ENCODE measurements at places on chromosomes 7 and 10.
A peak's percentile ranks its signal among the peaks of the same experiment; 100 is the strongest.

- DNase-seq = no peak
Observed at GRCh38 chr7:69860486-69860885, 262.2 kb downstream of the AUTS2 start.

DNA sequence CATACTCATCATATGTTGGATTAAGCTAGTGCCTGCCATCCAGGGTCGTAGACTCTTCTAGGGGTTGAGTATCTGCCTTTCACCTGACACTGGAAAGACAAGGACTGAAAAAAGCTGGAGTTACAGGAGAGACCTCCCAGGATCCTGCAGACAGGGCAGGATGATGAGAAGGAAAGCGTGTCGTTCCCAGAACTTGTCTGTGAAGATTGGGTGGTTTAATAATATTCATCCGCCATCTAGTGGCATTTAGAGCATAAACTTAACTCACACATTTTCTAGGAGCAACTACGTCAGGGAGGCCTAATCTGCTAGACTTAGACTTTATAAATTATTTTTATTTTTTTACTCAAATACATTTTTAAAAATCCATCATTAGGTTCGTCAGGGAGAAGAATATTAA lies 59.6 kb downstream of the ADRB1 start:
- no peak for DNase-seq

DNA sequence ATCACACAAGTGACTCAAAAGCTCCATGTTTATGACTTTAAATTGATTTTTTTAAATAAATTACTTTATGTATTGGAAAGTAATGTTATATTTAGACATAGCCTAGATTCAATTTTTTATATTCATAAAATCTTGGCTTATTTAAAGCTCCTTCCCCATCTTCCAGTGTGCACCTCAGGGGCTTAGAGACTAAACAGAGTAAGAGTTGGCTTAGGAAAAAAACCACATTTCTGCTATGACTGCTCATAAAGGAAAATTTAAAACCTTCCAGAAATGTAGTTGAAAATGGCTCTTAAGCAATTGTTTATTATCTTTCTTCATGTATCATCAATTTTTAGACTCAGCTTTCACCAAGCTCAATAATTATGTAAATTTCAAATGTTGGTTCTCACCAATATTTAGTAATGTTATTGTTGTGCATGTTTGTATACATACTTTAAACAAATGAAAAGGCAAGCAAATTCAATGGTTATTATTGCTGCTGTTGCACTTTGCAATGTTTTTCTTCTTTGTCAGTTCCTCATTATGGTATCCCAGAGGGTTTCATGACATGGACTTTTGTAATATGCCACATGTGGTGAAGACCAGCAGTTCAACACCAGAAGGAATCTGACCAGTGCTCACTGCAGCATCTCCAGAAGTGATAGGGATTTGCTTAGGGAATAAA lies 700.1 kb upstream of the ANKRD30A start:
- no peak for DNase-seq

- no peak for DNase-seq
Observed at GRCh38 chr10:48973065-48973464, 33.4 kb upstream of the LRRC18 start.

DNA sequence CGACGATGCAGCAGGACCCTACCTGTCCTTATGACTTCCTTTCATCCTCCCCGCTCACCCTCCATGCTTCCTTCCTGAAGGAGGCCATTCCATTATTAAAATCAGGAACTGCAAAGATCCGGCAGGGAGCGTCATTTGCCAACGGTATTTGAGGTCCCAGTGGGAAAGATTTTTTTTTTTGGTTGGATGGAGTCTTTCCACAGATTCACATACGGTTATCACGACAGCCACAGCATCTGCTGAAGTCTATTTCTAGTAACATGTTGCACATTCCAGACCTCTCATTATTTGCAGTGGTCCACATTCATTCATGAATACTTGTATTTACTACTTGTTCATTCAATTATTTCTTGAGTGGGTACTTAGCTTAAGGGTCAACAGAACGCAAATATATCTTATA lies 94.7 kb upstream of the LYZL2 start:
- DNase-seq = no peak

- no peak for DNase-seq
Observed at GRCh38 chr10:33109788-33110469, 151.9 kb upstream of the ITGB1 start.

DNA sequence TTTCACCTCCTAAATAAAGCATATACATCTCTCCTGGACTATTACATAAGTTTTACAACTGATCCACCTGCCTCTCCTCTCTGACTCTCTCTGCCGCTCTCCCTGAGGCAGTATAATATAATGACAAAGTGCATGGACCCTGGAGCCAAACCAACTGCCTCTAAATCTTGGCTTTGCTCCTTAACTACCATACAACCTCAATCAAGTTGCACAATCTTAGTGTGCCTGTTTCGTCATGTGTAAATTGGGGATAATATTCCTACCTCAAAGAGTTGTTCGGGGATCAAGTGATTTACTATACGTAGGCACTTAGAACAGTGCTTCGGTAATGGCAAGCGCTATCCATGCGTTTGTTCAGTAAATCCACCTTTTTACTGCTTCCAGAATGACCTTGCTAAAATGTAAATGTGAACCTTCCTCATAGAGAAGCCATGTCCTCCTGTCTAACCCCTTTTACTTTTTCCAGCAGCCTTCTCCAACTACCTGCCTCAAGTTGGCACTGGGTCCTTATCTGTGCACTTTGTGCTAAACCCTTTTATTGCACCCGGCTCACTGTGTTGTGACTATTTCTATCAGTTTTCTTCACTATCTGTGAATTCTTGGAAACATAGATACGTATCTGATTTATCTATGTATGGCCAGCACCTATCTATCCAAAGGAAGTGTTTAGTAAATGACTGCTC lies 30.6 kb upstream of the DLD start:
- no peak for DNase-seq

- no peak for DNase-seq
Observed at GRCh38 chr7:18607025-18607424, 111.5 kb downstream of the HDAC9 start.

DNA sequence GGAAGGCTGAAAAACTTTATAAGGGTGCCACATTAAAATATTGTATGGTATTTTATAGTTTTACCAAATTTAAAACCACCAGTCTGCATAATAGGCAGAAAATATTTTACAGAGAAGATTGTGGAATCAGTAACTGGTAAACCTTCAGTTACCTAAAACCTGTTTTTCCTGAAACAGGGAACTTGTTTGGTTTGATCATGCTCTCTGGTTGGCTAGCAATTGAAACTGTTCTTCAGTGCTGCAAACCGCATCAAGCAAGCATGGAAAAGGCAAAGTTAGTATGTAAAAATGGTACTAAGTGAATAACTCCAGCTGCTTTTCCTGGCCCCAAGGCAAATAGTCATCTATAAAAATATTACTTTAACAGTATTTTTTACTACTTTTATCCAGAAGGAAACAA lies 316.9 kb upstream of the LRRN3 start:
- DNase-seq = no peak

DNA sequence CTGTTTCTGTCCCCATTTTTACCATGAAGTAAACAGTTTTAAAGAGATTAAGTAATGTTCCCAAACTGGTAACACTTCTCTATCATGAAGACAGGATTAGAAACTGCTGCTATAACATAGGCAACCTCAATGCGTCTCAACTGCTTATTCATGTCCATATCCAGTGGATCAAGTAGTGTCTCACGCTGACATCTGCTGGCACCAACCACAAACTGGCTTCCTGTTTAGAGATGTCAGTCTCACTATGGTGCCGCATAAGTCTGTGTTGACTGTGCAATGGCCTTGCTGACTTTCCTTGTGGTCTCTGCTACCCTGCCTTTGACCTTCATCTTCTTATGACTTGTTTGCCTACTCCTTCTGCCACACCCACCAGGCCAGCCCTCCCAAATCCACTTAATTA lies 369.6 kb upstream of the DPP6 start:
- no peak for DNase-seq

- no peak for DNase-seq
Observed at GRCh38 chr10:75417522-75417927, 13.9 kb upstream of the LRMDA start.

DNA sequence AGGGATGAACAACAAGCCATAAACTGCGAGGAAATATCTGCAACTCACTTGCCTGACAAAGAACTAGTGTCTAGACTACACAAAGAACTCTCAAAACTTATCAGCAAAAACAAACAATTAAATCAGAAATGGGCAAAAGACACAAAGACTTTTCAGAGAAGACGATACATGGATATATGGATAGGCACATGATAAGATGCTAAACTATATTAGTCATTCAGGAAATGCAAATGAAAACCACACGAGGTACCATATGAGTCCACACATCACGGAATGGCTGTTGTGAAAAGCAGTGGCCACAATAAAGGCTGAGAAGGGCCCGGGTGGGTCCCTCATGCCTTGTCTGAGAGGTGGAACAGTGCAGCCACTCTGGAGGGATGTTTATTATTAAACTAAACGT lies 267.8 kb downstream of the WDR37 start:
- DNase-seq = peak; percentile 31

DNA sequence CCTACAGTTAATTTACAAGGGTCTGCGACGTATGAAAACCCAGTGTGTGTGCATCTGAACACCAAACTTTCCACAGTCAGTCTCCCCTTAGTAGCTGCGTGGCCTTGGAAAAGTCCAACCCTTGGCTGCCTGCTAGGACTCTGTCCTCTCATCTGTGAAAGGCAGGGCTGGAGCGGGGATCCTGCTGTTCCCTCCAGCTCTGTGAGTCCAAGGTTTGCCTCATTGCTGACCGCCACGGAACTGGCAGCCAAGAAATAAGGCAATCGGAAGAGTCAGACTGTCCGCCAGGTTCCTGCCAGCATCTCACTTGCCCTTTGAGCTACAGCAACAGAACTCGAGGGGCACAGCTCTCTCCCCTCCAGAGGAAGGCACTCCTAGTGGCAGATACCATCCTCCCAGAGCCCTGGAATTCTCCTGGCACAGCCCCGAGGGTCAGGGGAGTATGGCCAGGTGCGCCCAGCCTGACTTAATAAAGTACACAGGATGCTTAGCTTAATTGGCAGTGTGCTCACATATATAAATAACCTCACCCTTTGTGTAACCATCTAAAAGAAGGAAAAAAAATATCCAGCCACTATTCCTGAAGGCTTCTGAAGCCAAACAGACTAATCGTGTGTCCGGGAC lies 530.1 kb upstream of the FOXK1 start:
- DNase-seq = no peak

- DNase-seq = no peak
Observed at GRCh38 chr10:90644165-90644564, 213.7 kb downstream of the HTR7 start.

GRCh38 chr10:79072994-79073645 lies 4.4 kb downstream of the ZMIZ1 start:
- no peak for DNase-seq

DNA sequence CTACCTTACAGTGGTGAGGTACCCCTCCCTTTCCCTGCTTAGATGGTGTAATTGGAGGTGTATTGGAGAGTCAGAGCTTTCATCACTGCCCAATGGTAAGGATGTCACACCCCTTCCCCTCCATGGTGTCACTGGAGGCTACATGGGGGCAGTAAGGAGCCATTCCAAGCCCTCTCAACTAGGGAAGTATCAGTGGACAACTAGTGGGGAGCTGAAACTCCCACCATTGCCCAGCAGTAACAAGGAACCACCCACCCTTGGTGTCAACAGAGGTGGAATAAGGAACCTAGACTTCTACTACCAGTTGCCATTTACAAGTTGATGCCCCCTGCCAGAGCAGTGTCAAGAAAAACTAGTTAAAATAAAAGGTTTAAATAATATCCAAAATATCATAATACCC lies 2.8 kb upstream of the HIBADH start:
- no peak for DNase-seq

DNA sequence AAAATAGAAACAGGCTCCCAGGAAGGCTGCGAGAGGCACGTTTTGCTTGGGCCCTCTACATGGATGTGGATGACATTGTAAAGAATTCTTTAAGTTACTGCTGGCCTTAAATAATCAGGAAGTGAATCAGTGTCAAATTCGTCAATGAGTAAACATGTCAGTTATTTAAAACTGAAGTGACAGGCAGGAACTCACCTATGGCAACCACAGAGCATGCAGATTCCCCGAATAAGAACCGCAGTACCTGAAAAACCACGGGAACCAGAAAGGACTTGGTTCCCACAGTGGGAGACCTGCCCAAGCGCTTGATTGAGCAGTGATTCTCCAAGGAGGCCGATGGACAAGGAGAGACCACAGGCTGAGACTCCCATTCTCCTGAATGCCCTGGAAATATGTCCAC lies 351.2 kb upstream of the AKR1E2 start:
- no peak for DNase-seq

DNA sequence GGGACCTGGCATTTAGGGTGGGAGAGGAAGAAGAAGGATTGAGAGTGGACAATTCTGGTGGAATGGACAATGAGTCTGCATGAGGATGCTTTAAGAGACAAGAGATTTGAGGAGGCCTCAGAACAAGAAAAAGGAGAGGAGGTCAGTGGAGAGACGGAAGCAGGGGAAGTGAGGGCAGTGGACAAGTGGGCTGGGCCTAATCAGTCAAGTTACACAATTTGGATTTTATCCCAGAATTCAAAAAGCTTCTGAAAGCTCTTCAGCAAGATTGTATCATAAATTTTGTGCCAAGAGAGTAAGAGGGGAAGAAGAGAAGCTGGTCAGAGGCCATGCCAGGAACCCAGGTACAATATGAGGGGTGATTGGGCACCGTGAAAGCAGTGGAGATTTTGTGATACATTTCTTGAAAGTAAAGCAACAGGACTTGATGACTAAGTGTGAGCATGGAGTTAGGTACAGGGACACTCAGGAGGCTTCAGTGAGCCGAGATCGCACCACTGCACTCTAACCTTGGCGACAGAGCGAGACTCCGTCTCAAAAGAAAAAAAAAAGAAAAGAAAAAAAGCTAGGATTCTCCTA lies 19.3 kb upstream of the TSPAN13 start:
- no peak for DNase-seq

DNA sequence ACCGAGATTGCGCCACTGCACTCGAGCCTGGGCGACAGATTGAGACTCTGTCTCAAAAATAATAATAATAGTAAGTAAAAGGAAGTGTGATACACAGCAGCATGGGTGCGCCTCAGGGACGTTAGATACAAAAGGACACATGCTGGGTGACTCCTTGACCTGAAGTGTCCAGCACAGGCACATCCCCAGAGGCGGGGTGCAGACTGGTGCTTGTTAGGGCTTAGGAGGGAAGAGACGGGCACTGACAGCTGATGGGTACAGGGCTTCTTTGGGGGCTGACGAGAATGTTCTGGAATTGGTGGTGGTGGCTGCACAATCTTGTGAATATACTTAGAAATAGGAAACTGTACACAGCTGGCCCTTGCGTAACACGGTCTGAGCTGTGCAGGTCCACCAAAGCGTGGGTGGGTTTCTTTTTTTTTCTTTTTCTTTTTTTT lies 61.8 kb upstream of the DNAJB6 start:
- no peak for DNase-seq

GRCh38 chr10:17585016-17585415 lies 32.2 kb downstream of the HACD1 start:
- DNase-seq = no peak

GRCh38 chr10:74322141-74322540 lies 171.1 kb downstream of the ADK start:
- DNase-seq = no peak

DNA sequence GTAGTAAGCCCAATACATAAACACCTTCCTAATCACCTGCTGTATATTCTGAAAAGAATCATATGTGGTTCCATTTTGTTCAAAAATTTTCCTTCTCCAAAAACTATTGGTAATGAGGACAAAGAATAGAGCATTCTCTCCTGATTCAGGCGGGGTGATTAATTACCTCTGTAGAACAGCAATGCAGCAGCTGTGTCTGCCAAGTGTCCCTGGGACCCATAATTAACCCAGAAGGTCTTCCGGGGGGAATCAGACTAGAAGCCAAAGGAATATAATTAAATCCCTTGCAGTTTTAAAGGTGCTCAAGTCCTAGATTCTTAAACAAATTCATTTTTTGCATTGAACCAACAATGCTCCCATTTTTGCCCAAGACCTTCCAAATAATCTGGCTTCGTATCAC lies 60.3 kb upstream of the ABLIM1 start:
- no peak for DNase-seq

Measured in activated naive CD4-positive, alpha-beta T cell treated with anti-CD3 and anti-CD28 coated beads, Interleukin-2, amount 50 U/mL, for 72 hours (primary cell).